SK-MEL-5 (cell line): ENCODE measurements at places on chromosomes 6 and 20. TPM values are rescaled to one million over a fixed set of nuclear protein-coding genes. Genes with fewer than 3 reads are reported as not detected.

CGA gene
- total RNA-seq = 0.55 TPM in 1 of 2 replicates, not detected in the other

TFAP2D gene
- total RNA-seq = not detected in 2 replicates

HBS1L gene
- total RNA-seq = 118 and 122 TPM in 2 replicates

HCK gene
- total RNA-seq = not detected in 2 replicates

ZNF311 gene
- total RNA-seq = not detected in 2 replicates

UNC5CL gene
- total RNA-seq = 0.08 and 0.16 TPM in 2 replicates

LINC00237 gene
- not detected in 2 replicates for total RNA-seq
